Stimulated activated memory B cell treated with anti-CD40 and anti-IgM and Interleukin-4, amounts not matched to agents 10 μg/mL and 1 μg/mL and 100 μg/mL, for 72 hours (primary cell): ENCODE measurements at places on chromosomes 1 and 21.

DNA sequence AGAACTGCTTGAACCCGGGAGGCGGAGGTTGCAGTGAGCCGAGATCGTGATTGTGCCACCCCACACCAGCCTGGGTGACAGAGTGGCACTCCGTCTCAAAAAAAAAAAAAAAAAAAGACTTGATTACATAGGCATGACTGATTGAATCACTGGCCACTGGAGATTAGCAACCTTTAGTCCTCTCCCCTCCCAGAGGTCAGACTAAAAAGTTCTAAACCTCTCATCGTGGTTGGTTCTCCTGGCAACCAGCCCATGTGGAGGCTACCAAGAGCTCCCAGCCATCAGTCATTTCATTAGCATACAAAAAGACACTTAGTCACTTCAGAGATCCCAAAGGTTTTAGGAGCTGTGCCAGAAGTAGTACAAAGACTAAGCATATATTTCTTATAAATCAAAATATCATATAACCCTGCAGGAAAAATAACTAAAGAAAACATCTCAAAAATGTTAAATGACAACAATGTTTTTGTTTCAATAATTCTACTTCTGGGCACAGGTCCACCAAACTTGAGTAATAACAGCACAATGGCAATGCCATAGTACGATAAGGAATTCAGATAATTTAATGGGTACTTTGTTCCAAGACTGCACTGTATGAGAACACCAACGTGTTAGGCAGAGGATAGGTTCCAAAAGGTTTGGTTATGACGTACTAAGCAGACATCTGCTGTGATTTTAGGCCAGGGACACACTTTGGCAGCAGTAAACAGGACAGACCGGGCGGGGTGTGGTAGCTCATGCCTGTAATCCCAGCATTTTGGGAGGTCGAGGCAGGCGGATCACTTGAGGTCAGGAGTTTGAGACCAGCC is 18.1 kb downstream of the USP48 start:
- no peak for ATAC-seq

DNA sequence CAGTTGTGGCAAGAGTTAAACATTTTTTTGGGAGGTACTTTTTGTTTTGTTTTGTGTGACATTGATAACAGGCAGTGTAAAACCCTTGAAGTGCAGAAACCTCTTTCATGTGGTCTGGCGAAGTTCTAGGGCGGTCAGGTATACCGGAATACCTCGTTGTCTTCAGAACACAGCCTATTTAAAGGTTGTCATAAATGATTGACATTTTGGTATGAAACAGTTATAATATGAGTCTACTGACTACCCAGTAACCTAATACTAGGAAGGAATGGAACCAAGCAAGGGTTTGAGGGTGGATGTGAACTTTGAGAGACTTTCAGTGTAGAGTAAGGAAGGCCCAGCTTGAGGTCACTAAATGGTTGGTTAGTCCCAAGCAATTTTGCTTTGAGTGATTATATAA is 40.5 kb downstream of the PATJ start:
- ATAC-seq = no peak

DNA sequence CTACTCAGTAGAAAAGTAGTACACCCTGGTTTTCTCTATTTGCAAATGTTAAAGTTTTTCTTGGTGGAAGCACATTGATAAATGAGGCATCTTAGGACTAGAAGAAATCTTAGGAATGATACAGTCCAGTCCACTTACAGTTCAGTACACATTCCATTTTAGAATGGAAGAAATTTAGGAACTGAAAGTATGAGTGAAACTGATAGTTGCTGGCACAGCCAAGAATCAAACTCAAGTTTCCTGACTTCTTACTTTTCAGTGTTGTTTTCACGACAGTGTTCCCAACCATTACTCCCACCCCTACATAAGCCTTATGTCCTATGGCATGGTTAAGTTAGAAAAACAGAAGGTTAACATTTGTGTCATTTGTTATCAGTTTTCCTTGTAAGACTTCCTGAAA is 258.5 kb downstream of the BACH1 start:
- ATAC-seq = no peak

DNA sequence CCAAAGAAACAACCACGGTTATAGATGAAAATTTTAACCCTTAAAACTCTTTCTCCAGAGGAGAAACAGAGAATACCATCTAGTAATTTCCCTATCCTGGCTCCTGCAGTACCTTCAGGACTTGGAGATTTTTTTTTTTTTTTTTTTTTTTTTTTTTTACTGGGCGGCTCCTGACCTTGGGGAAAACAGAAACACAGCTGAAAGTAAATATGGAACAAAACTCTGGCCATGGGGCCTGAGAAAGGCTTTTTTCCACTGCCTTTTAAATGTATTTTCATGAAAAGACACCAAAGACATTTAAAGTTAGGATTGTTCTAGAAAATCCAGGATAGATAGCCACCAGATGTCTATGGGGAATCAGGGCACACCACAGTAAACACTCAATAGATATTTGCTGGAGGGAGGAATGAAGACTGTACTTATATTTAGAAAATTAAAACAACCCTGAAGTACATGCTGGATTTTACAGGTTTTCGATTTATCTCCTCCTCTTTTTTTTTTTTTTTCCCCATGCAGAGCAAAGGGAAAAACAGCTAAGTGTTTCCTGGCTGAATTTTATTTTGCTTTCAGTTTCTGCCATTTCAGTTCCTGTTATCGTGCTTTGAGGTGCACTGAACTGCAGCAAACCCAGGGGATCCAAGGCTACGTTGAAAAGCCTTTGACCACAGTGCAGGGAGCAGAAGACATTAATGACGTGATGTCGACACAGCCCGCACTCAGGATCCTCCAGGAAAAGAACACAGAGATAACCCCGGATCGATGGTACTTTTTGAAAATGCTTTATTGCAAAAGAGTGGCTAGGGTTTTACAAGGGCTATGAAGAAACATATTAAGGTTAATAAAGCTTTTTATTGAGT is 35.7 kb upstream of the CNN3 start:
- ATAC-seq = peak; percentile 83

GRCh38 chr1:226443033-226443432 is 35.1 kb upstream of the PARP1 start:
- ATAC-seq = no peak

DNA sequence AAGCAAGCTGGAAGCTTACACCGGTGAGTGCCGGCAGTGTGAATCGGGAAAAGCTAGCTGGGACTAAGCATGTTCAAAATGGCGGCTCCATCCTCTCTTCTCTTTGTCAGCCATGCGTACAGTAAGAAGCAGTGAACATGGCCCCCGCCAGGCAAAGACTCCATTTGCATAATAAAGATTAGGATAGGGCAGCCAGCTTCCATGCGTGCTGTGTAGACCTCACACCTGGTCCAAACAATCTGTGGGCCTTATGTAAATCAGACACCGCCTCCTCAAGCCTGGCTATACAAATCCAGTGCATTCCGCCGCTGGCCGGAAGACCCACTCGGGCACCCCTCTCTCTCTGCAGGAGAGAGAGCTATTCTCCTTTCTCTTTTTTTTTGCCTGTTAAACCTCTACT is 150.3 kb downstream of the TIAM1 start:
- ATAC-seq = no peak

DNA sequence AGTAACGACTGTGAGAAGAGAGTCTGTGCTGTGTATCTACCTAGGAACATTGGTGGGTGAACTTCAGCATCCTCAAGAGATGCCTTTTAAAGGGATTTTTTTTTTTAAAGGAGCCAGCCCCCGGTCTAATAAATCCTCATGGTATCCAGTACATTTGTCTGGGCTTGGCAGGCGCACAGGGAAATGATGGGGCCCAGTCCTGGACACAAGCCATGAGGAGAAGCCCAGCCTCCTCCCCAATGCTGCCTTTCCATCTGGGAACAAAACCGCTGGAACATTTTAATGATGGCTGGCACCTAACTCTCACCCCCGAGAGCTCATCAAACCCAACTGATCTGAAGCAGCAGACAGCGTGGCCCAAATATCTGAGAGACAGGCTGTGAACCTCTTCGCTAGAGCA is 64.2 kb downstream of the ACOT7 start:
- no peak for ATAC-seq

DNA sequence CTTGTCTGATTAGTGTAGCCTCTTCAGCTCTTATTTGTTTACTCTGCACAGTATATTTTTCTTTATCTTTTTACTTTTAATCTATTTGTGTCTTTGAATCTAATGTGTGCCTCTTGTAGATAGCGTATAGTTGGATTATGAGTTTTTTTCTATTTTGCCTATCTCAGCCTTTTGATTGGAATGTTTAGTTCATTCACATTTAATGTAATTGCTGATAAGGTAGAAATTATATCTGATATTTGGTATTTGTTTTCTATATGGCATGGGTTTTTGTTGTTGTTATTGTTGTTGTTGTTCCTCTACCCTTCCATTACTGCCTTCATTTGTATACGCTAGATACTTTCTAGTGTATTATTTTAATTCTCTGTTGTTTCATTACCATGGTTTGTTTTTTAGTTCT is 131.7 kb upstream of the GRIK3 start:
- ATAC-seq = no peak

- ATAC-seq = no peak
These were observed 28.2 kb downstream of the VCAM1 start for GRCh38 chr1:100747771-100748170.

DNA sequence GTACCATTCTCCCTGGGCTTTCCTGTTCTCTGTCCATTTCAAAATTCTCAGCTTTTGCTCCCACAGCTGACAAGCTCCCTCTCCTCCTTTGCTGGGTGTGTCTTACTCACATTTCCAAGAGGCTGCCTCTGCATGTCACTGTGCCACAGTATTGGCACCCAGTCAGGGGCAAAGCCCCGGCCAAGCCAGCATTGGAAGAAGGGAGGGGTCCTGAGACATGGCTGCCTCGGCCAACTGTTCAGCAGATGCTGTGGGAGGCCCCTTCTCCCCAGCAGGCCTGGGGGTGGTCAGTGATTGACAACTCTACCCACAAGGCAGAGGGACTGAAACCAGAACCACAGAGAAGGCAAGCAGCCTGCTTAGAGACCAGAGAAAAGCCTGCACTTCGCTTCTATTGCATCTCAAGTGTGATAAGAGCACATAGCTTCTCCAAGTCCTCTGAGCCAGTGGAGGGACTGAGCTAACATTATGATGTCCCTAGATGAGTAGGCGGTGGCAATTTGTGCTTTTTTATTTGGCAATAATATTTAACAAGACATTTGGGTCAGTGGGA is 294.1 kb downstream of the SIPA1L2 start:
- ATAC-seq = no peak

DNA sequence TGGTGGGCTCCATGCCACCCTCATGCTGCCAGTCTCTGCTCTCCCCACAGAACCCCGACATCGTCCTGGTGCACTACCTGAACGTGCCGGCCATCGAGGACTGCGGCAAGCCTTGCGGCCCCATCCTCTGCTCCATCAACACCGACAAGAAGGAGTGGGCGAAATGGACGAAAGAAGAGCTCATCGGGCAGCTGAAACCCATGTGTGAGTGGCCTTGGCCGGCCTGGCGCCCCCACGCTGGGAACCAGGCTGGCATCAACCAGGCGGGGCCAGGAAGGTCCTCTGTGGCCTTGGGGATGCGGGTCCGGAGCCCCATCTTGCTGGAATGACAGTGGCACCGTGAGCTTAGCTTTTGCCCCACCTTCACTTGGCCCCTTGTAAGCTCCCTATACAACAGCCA is 130.7 kb upstream of the VAMP3 start:
- ATAC-seq = no peak

GRCh38 chr1:245915406-245915805 is 591.7 kb downstream of the SMYD3 start:
- no peak for ATAC-seq

DNA sequence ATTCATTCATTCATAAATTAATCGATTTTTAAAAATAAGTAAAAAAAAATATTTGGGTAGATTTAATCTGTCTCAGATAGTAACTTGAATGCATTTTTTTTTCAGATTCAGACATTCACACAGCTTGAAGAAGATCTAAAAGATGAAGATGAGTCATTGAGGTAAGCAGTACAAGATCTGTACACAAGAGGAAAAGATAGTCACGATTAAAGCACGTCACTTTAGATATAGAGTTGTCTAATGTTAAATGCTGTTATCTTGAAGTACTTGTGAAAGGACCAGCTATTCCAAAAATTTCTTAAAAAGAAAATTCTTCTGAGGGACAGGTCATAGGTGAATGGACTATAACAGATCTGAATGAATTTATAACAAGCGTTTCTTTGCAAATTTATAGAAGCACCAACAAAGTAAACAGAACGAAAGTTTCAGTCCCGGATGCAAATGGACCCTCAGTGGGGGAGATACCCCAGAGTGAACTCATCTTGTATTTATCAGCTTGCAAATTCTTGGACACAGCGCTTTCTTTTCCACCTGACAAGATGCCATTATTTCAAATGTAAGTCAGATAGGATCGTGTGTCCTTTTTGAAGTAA is 31.2 kb upstream of the MORC3 start:
- ATAC-seq = peak; percentile 63

- ATAC-seq = no peak
These were observed 24.4 kb upstream of the TMEM54 start for GRCh38 chr1:32925403-32926162.

DNA sequence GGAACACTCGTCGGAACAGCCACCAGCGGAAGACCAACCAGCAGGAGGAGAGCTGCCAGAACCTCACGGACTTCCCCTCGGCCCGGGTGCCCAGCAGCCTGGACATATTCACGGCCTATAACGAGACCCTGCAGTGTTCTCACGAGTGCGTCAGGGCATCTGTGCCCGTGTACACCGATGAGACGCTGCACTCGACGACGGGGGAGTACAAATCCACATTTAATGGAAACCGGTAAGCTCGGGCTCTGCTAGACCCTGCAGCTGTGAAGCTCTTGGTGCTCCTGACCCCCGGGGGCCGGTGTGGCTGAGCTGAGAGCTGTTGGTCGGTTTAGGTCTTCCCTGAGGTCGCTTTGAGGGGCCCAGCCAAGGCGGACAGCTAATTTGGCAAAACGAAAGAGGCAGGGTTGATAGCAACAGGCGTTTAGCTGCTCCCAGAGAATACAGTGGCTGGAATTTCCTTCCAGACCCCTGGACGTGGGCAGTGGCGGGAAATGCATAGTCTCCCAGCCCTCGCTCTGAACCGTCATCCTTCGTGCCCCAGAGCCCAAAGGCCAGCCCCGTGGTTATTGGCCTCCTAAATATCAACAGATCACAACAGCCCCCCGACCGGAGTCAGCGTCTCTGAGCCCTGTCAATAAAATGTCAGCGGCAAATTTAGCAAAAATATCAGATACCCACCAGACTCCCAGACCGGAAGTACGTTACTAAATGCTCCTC is 118.0 kb downstream of the AJAP1 start:
- ATAC-seq = no peak
